ENCODE measurements at places on chromosomes 7 and 10.

- no peak for DNase-seq
Observed at GRCh38 chr7:142496545-142496991, 238.7 kb upstream of the PRSS58 start.

- no peak for DNase-seq
Observed at GRCh38 chr7:124840435-124840834, 74.8 kb upstream of the GPR37 start.

DNA sequence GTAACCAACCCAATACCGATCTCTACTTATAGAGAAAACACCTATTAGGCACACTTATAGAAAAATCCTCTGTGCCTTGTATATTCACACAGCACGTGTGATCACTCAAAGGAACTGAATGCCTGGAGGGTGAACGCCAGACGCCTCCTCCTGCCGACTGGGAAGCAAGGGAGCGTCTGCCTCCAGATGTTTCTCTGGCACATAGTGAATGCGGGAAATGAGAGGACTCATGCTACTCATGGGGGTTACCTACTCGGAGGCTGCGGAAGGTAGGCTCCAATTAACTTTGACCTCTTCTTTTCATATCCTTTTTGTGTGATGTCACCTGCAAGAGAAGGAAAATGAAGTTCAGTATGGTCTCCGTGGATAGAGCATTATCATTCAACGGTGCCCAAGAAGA lies 203.3 kb downstream of the DIP2C start:
- DNase-seq = no peak

GRCh38 chr10:30041196-30042105 lies 17.9 kb downstream of the JCAD start:
- DNase-seq = no peak

DNA sequence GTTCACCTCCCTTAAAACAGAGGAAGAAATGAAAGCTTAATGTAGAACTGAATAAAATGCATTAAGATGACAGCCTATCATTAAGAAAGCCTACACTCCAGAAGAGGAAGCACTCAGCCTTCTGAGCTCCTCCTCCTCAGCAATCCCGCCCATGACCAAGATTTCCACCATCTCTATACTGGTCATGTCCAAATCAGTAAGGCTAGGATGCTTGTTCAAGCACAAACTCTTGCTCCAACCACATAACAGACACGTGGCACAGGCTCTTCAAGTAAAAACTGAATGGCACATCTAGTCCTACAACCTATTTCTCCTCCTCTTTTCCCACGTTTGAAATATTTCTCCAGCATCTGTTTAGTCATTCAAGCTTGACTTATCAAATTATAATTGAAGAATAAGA lies 454.1 kb downstream of the PARD3 start:
- DNase-seq = no peak

DNA sequence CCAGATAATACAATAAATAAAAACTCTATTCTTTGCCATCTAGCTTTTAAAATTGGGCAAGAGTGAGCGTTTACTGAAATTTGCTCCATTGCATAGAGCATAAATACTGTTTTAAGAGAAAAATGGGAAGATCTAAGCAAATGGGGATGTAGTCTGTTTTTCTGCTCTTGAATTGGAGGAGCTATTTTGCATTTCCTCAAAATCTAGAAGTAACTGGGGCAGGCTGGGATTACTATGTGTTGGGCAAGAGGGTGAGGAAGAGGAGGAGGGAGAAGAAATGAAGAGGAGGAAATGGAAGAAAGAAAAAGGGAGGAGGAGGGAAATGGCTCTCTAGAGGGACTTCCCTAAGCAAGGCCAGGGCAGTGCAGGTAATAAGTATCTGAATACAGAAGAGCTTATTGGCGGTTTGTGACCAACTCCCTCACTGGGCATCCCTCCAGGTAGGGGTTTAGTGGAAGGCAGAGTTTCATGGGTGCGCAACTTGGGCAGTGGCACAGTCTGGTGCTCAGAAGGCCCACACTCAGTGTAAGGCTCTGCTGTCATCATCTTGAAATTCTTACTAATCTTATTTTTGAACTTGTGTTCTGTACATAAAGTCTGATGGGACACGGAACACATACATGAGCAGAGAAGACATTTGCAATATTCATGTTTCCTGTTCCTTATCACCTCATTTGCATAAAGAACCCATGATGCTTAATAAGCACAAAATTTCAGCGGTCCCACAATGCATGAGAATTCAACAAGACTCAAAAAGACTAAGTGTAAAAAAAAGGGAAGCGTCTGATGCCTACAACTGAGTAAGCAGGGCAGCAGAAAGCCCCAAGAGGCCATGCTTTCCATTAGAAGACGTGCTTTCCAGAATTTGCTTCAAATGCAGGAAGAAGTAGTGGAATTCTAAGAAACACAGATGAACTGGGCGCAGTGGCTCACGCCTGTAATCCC lies 116.9 kb downstream of the EVX1 start:
- no peak for DNase-seq

DNA sequence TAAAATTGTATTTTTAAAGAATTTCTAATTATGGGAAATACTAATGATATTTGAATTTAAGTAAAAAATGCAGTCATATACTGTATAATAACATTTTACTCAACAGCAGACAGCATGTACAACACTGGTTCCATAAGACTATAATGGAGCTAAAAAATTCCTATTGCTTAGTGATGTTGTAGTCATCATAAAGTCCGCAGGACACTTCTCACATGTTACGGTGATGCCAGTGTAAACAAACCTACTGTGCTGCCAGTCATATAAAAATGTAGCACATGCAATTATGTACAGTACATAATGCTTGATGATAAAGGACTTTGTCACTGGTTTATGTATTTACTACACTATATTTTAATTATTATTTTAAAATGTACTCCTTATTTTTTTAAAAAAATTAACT lies 629.3 kb downstream of the IPMK start:
- DNase-seq = no peak

DNA sequence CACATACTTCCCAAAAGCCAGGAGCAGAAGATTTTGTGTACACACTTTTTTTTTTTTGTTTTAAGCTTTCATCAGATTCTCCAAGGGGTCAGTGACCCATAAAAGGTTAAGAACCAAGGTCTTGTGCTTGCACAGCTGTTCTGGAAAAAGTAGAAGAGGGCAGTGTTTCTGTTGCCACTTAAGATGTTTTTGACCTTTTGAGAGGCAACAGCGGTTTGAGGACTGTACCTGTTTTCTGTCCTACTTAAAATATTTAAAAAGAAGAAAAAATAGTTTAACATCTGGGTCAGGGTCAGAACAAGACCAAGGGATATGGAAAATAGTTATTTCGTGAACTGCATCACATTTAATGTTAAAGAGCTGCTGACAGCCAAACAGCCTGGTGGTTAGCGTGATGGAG lies 32.9 kb downstream of the AUTS2 start:
- DNase-seq = no peak

- no peak for DNase-seq
Observed at GRCh38 chr7:139995017-139995915, 67.5 kb downstream of the PARP12 start.

DNA sequence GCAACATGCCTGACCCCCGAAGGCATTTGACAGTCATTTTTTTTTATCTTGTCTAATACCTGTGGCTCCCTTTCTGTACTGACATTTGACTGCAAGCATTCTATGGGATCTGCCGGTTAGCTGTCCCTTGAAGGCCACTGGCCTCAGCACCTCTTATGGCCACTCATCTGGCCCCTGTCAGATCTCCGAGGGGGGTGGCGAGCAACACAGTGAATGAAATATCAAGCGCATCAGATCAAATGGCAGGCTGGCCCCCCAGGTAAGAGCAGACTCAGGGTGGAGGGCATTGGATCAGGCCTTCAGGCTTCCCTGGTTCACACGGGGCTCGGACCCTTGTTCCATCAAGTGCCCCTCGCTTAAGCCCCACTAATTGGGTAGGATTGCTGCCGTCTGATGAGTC lies 199.6 kb upstream of the MKI67 start:
- DNase-seq = no peak

GRCh38 chr7:143512488-143513340 lies 35.0 kb downstream of the TAS2R41 start:
- no peak for DNase-seq

DNA sequence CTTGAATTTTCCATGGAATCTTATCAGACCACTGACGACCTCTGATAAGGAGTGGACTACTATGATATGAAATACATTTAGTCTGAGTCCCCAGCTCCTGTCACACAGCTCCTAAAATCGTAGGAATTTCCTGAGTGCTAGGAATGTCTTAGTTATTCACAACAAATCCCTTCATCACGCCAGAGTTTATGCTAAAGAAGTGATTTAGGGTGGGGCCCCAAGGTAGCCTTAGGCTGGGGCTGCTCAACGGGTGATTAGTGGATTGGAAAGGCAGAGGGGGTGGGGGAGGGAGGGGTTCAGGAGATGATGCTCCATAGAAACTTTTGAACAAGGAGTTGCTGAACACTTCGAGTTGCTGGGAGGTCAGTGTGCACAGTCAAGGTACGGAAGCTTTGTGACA lies 7.0 kb upstream of the TET1 start:
- DNase-seq = no peak

DNA sequence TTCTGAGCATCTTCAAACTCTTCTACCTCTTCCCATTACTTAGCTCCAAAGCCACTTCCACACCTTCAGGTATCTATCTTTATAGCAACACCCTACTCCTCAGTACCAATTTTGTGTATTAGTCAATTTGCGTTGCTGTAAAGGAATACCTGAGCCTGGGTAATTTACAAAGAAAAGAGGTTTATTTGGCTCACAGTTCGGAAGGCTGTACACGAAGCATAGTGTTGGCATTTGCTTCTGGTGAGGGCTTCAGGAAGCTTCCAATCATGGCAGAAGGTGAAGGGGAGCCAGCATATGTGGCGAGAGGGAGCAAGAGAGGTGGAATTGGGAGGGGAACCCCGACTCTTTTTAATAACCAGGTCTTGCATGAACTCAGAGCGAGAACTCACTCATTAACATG lies 17.6 kb upstream of the CRYGN start:
- no peak for DNase-seq

- no peak for DNase-seq
Observed at GRCh38 chr7:129315960-129316359, 91.1 kb downstream of the AHCYL2 start.

GRCh38 chr10:28046579-28046978 lies 47.7 kb upstream of the ODAD2 start:
- DNase-seq = no peak

GRCh38 chr10:73456187-73456890 lies 23.0 kb upstream of the MSS51 start:
- no peak for DNase-seq

DNA sequence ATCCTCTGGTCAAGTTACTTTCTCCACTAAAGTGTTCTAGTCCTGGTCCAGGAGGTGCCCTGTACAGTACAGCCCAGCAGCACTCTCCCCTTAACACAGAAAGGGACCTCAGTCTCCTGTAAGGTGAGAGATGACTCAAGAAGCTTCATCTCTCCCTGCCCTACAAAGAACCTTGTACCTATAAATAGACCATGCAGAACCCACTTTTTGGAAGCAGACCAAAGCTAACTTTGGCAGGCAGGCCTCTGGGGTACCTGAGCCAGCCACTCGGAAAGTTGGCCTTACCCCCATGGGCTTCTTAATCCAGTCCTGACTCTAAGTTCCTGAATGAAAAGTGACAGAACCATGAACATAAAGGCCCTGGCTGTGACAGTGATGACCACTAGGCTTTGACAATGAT lies 454.8 kb downstream of the KCNMA1 start:
- DNase-seq = no peak

- DNase-seq = no peak
Observed at GRCh38 chr10:101272229-101272868, 43.1 kb upstream of the LBX1 start.

- DNase-seq = no peak
Observed at GRCh38 chr10:46226900-46227558, 59.8 kb upstream of the ANTXRL start.

- DNase-seq = no peak
Observed at GRCh38 chr7:151310578-151310977, 31.0 kb upstream of the NUB1 start.

DNA sequence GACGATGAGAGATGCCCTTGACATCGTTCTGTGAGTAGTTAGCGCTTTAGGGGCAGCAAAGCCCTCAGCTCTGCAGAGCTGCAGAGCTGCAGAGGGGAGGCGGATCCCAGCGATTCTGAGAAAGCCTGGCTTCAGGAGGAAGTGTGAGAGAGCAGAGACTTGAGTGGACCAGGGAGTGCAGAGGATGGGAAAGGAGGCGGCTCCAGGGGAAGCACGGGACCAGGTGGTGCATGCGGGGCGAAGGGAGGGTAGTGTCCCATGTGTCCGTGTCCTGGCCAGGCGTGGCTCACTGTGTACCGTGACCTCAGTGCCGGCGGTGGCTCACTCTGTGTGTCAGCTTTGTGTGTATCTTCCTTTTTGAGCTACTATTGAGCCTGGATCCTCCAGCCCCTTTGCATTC lies 250.8 kb upstream of the PITRM1 start:
- DNase-seq = no peak

GRCh38 chr7:98774884-98775283 lies 94.9 kb downstream of the TMEM130 start:
- DNase-seq = no peak

GRCh38 chr7:157441023-157441399 lies 104.2 kb downstream of the DNAJB6 start:
- DNase-seq = no peak

GRCh38 chr7:123398921-123399320 lies 135.5 kb downstream of the IQUB start:
- DNase-seq = no peak

DNA sequence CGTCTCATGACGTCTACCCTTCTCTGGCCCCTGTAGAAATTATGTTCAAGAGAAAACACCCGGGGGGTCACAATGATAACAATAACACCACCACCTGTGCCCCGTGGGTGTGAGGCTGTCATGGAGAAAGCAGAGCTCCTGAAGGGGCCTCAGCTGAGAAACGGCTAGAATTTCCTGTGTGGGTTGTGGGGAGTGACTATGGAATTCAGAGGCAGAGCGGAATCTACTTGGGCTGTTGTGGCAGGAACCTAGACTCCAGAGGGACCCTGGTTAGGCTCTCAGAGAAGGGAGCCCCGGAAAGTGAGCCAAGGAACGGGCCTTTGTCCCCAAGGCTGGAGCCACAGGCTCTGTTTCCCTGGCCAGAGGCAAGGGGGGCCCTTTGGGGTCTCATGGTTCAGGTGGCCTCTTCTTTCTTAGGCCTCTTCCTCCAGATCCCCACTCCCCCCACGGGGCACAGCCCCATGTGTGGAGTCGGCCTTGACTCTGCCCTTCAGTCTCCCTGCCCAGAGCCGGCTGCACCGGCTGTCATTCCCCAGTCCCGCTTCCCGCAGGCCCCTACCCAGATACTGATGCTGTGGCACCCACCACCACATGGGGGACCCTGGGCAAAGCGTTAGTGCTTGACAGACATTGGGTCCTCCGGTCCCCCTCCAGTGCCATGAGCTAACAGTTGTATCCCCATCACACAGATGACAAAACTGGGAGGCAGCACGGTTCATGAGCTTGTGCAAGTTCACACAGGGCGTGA lies 6.5 kb upstream of the GIMAP8 start:
- no peak for DNase-seq

GRCh38 chr7:111089822-111090426 lies 1.0 kb upstream of the LRRN3 start:
- no peak for DNase-seq

- DNase-seq = no peak
Observed at GRCh38 chr7:99827040-99827778, 604 bp upstream of the CYP3A43 start.
